Pancreas (tissue), 10 donors: ENCODE measurements at places on chromosomes 16 and 17. TPM values are rescaled to one million over a fixed set of nuclear protein-coding genes. Genes with fewer than 3 reads are reported as not detected.

Gene TERB1
- not detected for polyA plus RNA-seq

Gene KRTAP2-1
- polyA plus RNA-seq, result not detected

Gene CRYM
- polyA plus RNA-seq, result not detected

Gene SMTNL2
- 0.27 TPM for polyA plus RNA-seq

Gene ELMO3
- 41.0 TPM for polyA plus RNA-seq

Gene ST6GALNAC2
- 8.1 TPM for polyA plus RNA-seq

GRCh38 chr16:22887445-22887844 is 73.5 kb downstream of the HS3ST2 start:
- no peak for DNase-seq
- no peak overlapping the region for H3K27ac ChIP-seq
- H3K36me3 ChIP-seq, result no peaks in the 10 kb centered on the region
- no peak overlapping the region for H3K4me3 ChIP-seq
- no peaks in the 10 kb centered on the region for H3K4me1 ChIP-seq
- H3K27me3 ChIP-seq, result no peaks in the 10 kb centered on the region

DNA sequence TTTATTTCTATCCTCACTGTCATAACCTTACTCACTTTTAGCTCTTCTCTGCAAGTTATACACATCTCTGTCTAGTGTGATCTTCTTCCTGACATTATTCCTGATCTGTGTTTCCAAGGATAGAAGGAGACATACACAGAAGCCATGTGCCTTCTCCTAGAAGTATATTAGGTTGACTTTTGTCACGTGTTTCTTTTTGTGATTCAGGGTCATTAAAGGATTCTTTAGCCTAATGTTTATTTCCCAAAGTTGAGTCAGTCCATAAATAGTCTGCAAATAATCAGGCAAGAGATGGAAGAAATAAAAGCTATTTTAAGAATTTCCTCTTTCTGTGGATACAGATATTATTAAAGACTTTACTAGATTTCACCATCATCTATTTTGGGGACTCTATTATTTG is 214.1 kb upstream of the GOT2 start:
- H3K4me3 ChIP-seq, result no peak overlapping the region
- no peak for DNase-seq
- H3K27ac ChIP-seq, result no peak overlapping the region
- H3K27me3 ChIP-seq, result no peaks in the 10 kb centered on the region
- no peaks in the 10 kb centered on the region for H3K36me3 ChIP-seq
- H3K4me1 ChIP-seq, result no peaks in the 10 kb centered on the region

GRCh38 chr17:7322520-7323194 is 6.5 kb downstream of the NEURL4 start:
- no peaks in the 10 kb centered on the region for H3K27me3 ChIP-seq
- H3K4me1 ChIP-seq, result no peaks in the 10 kb centered on the region
- DNase-seq, result no peak
- no peak overlapping the region for H3K27ac ChIP-seq
- no peak overlapping the region for H3K4me3 ChIP-seq

DNA sequence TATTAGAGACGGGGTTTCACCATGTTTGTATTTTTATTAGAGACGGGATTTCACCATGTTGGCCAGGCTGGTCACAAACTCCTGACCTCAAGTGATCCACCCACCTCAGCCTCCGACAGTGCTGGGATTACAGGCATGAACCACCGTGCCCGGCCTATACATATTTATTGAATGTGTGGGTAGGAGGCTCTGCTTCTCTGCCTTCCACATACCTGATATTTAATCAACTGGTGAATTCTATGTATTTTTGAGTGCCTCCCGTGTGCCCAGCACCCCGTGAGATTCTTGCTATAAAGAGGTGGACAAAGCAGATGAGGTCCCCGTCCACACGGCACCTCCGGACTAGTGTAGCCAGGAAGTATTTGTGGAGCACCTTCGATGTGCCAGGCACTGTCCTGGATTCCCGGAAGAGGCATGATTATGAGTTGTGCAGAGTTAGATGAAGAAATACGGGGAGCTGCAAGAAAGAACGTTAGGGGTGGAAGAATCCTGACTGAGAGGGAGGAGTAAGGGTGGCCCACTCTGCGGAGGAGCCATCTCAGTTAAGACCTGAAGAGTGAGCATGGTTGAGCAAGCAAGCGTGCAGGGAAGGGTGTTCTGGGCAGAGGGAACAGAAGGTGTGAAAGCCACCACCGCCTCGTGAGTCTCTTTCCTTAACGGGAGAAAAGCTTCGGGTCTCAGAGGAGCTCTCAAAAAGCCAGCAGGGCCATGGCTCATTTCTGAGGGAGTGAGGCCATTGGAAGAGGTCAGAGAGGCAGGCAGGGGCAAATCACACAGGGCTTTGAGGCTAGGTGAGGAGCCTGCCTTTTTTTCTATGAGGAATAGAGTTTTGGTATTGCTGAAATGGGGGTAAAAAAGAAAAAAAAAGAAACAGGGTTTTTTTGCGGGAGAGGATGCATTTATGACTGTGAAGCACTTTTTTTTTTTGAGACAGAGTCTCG is 21.2 kb downstream of the CRISPLD2 start:
- no peaks in the 10 kb centered on the region for H3K4me1 ChIP-seq
- no peak overlapping the region for H3K27ac ChIP-seq
- no peaks in the 10 kb centered on the region for H3K27me3 ChIP-seq
- H3K36me3 ChIP-seq, result no peaks in the 10 kb centered on the region

DNA sequence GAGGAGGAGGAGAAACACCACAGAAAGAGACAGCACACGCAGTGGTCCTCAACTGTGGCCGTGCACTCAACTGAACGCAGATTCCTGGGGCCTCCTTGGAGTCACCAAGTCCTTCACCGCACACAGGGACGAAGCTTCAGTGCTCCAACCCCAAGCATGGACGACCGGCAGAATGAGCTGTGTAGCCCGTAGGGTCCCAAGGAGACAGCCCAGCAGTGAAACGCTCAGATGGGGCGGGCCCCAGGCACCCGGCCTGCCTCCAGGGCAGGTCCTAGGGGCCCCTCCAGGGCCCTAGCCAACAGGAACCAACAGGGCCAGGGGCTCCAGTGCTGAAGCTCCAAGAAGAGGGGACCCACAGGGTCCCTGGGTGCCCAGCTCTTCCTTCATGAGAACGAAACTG is 13.2 kb downstream of the RAB40B start:
- no peaks in the 10 kb centered on the region for H3K27me3 ChIP-seq
- no peak overlapping the region for H3K27ac ChIP-seq
- no peak for DNase-seq
- peaks cover 4% of the 10 kb centered on the region for H3K4me1 ChIP-seq
- no peak overlapping the region for H3K4me3 ChIP-seq

GRCh38 chr17:57413848-57414651 is 157.7 kb downstream of the MSI2 start:
- H3K27me3 ChIP-seq, result no peaks in the 10 kb centered on the region
- H3K4me1 ChIP-seq, result no peaks in the 10 kb centered on the region
- H3K4me3 ChIP-seq, result no peak overlapping the region
- no peak for DNase-seq

GRCh38 chr17:50101346-50102163 is 6.4 kb downstream of the PDK2 start:
- no peaks in the 10 kb centered on the region for H3K27me3 ChIP-seq
- H3K36me3 ChIP-seq, result peaks cover 15% of the 10 kb centered on the region
- DNase-seq, result peak; percentile 56
- H3K4me3 ChIP-seq, result no peak overlapping the region

GRCh38 chr16:76222853-76223252 is 54.3 kb upstream of the CNTNAP4 start:
- H3K27me3 ChIP-seq, result no peaks in the 10 kb centered on the region
- no peak for DNase-seq
- H3K4me1 ChIP-seq, result peaks cover 4% of the 10 kb centered on the region
- H3K4me3 ChIP-seq, result no peak overlapping the region
- no peak overlapping the region for H3K27ac ChIP-seq

DNA sequence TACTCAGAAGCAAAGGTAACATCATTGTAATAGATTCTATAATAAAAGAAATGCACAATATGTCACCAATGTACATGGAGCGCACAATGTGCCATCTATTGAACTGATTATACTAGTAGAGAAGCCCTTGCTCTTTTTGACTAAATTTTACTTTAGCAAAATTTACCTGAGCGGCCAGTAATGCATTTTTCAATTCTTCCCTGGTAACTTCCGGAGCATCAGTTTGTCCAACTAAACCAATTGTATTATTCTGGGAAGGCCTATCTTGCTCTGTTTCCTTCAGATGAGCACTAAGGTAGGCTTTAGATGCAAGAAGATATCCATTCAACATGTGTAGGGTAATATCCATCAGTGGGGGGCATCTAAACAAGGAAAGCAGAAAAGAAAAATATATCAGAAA is 8.8 kb upstream of the BRIP1 start:
- no peak overlapping the region for H3K27ac ChIP-seq
- no peak overlapping the region for H3K4me3 ChIP-seq
- no peak for DNase-seq

GRCh38 chr16:2206780-2207433 is 1.7 kb downstream of the MLST8 start:
- H3K36me3 ChIP-seq, result peaks cover 23% of the 10 kb centered on the region
- H3K4me3 ChIP-seq, result no peak overlapping the region
- H3K27me3 ChIP-seq, result no peaks in the 10 kb centered on the region
- H3K27ac ChIP-seq, result no peak overlapping the region
- no peak for DNase-seq

DNA sequence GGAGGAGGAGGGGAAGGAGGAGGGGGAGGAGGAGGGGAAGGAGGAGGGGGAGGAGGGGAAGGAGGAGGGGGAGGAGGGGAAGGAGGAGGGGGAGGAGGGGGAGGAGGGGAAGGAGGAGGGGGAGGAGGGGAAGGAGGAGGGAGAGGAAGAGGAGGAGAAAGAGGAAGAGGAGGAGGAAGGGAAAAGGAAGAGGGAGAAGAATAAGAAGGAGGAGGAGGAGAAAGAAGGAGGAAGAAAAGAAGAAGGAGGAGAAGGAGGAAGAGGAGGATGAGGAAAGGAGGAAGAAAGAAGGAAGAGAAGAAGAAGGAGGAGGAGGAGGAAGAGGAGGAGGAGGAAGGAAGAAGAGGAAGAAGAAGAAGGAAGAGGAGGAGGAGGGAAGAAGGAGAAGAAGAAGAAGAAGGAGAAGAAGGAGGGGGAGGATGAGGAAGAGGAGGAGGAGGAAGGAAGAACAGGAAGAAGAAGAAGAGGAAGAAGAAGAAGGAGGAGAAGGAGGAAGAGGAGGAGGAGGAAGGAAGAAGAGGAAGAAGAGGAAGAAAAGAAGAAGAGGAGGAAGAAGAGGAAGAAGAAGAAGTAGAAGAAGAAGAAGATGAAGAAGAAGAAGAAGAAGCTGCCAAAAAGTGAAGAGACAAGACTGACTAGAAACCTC is 103.8 kb downstream of the C16orf78 start:
- H3K4me3 ChIP-seq, result no peak overlapping the region
- no peak overlapping the region for H3K27ac ChIP-seq
- DNase-seq, result no peak
- H3K4me1 ChIP-seq, result no peaks in the 10 kb centered on the region
- no peaks in the 10 kb centered on the region for H3K36me3 ChIP-seq

DNA sequence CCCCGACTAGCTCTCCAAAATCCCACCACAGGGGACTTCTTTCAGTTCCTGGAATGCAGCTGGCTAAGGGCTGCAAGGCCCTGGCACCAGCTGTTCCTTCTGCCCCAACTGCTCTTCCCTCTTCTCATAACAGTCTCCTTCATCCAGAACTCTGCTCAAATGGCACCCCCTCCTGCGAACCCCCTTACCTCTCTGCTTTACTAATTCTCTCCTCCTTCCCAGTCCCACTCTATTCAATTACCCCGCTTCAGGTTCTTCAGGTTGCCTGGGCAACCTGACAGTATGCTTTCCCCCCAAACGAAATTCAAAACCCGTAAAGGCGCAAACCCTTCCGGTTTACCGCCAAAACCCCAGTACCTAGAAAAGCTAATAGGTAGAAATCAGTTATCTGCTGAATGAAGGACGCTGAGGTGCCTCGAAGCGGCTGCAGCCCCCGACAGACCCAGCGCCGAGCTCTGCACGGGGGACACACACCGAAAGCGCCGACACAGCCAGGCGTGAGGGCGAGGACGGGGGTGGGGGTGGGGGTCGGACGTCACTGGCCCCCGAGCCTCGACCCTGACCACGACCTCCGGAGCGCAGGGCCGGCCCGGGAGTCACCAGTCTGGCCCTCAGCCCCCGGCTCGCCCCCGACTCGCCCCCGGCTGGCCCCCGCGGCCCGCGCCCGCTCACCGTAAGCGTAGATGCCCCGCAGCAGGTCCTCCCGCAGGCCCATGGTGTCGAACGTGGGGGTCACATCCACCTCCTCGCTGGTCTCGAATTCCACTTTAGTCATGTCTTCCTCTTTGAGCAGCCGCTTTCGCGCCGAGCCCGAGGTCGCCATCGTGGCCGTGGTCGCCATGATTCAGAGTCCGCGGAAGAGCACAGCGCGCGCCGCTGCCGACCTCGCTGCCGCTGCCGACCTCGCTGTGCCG is 550 bp downstream of the EIF4A3 start:
- H3K36me3 ChIP-seq, result peaks cover 4% of the 10 kb centered on the region
- no peaks in the 10 kb centered on the region for H3K27me3 ChIP-seq
- H3K27ac ChIP-seq, result peak overlapping the region; percentile 81
- DNase-seq, result peak; percentile 10
- peaks cover 20% of the 10 kb centered on the region for H3K4me1 ChIP-seq
- peak overlapping the region; percentile 73 for H3K4me3 ChIP-seq

- H3K4me1 ChIP-seq, result peaks cover 6% of the 10 kb centered on the region
- no peaks in the 10 kb centered on the region for H3K27me3 ChIP-seq
- peak overlapping the region; percentile 79 for H3K4me3 ChIP-seq
- H3K27ac ChIP-seq, result peak overlapping the region; percentile 83
- DNase-seq, result peak; percentile 75
- no peaks in the 10 kb centered on the region for H3K36me3 ChIP-seq
Observed at GRCh38 chr17:42678951-42679491, 2.2 kb upstream of the PLEKHH3 start.

DNA sequence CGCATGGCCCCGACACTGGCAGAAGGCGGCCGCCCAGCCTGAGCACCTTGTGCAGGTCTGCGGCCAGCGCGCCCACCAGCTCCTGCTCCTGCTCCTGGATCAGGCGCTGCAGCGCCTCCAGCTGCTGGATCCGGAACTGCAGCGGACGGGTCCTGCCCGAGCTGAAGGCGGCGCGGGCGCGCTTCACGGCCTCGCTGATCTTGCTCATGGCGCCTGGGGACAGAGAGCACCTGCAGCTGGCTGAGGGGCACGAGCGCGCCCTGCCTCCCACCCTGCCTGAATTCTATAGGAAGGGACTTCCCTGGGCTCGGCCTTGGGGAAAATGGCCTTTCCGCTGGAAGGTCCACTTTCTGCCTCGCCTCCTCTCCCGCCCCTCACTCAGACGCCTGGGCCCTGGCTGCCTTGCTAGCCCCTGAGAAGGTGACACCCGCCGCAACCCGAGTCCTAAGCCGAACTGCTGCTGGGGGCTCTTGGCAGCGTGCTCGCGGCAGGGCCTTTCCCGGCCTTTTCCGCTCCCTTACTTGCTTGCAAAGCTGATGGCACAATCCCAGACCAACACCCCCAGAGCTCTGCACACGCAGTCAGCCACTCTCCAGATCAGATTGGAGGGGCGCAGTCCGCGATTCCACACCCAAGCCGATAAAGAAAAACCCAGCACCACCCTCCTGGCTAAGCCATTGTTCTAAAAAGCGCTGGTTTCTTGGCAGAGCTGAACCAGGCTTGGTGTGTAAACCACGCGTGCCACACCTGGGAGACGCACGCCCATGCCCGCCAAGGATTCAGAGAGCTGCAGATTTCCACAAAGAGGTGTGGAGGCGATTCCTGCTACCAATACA is 3.0 kb downstream of the ALDH3A1 start:
- no peaks in the 10 kb centered on the region for H3K36me3 ChIP-seq
- DNase-seq, result peak; percentile 99
- peak overlapping the region; percentile 47 for H3K4me3 ChIP-seq

- H3K4me1 ChIP-seq, result no peaks in the 10 kb centered on the region
- no peak for DNase-seq
- no peak overlapping the region for H3K27ac ChIP-seq
Observed at GRCh38 chr16:3762107-3762750, 44.9 kb upstream of the TRAP1 start.

- H3K4me3 ChIP-seq, result no peak overlapping the region
- peak; percentile 84 for DNase-seq
- no peak overlapping the region for H3K27ac ChIP-seq
- H3K27me3 ChIP-seq, result no peaks in the 10 kb centered on the region
- peaks cover 4% of the 10 kb centered on the region for H3K36me3 ChIP-seq
- H3K4me1 ChIP-seq, result no peaks in the 10 kb centered on the region
Observed at GRCh38 chr16:88536971-88537751, 33.0 kb upstream of the ZC3H18 start.
